Suprapubic skin (tissue), 4 donors: ENCODE measurements at places on chromosomes 1 and 21.

DNA sequence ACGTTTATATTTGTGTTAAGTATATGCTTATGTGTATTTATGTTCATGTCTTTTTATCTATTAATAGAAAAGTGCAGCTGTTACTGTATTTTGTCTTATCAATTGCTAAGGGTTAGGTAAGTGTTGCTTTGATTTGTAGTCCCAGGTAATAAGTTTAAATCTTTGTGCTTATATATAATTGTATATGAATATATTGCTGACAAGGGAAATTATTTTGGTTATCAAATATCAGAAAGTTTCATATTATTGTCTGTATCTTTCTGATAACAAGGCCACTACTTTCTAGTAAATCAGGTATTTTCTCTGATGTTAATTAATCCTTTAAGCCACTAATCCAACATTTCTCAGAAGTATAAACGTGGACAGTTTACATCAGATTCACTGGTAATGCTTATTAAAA, 21.3 kb downstream of the GPR52 start:
- no peak for DNase-seq

DNA sequence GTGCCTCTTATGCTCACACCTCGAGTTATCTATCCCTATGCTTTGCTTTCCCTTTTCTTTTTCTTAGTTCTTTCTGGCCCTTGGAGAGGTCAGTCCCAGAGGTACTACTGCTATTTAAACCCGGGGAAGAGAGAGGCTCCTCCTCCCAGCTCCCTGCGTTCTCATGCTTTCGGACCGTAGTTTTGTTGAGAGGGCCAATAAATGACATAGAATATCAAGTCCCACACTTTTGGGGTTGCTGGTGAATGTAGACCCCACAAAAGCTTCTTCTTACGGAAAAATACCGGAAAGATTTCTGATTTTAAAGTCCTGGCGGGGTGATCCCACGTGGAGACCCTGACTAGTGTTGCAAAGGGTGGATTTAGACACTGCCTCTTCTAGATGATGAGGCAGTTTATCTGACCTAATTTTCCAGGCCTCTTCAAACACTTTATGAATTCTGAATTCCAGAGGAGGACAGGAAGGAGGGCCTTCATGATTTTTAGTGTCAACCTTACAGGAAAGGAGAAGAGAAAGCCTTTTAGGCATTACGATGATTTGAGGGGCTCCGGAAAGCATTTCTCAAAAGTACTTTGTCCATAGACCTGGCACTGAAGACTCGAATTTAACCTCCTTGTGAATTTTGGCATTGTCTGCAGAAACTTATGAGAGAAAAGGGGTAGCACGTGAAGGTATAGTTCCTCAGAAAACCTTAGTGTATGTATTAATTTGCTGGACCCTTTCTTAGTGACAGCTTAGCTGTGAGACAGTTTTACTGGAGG, 694 bp downstream of the TMEM167B start:
- DNase-seq, result no peak

DNA sequence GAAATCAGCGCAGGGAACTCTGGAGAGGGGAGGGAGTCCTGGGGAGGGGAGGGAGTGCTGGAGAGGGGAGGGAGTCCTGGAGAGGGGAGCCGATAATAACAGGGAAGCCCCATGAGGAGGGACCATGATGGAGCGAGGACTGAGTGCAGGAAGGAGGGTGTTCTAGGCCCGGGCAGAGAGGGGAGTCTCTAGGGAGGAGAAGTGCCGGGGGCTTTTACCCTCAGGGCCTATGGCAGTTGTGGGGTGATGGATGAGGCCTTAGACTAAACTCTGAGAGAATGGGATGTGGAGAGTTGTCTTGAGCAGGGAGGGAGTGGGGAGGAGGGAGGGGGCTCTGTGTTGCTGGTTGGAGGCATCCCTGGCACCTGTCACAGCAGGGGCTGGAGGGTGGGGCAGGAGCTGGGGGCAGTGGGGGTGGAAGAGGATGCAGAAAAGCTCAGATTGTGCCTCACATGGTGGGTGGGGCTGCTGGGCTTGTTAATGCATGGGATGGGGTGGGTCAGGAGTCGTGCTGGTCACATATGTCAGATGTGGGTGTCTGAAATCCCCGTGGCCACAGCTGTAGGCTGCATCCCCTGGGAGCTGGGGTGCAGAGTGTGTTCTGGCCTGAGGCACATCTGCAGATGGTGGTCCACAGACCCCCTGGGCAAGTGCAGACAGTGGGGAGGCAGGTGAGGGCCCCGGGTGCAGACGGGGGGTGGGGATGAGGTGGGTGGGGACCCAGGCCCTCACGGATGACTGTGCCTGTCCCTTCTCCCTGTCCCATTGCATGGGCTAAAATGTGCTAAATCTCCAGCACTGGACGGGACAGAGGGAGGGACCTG, 88.4 kb upstream of the COL6A1 start:
- DNase-seq, result no peak

DNA sequence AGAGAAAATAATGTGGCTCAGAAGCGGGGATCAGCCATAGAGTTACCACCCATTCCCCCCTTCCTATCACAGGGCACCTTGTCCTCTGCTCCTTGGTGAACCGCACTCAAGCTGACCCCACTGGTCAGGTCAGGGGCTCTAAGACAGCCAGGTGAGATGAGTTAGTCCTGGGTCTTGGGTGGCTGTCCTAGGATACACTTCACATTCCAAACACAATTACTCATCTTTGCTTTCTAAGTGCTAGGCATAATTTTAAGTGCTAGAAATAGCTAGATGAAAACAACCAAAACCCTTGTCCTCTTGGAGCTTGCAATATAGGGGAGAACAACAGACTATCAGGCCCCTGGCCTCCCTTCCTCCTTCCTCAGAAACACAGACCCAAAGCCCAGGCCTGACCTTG, 7.8 kb upstream of the MUTYH start:
- DNase-seq, result no peak

DNA sequence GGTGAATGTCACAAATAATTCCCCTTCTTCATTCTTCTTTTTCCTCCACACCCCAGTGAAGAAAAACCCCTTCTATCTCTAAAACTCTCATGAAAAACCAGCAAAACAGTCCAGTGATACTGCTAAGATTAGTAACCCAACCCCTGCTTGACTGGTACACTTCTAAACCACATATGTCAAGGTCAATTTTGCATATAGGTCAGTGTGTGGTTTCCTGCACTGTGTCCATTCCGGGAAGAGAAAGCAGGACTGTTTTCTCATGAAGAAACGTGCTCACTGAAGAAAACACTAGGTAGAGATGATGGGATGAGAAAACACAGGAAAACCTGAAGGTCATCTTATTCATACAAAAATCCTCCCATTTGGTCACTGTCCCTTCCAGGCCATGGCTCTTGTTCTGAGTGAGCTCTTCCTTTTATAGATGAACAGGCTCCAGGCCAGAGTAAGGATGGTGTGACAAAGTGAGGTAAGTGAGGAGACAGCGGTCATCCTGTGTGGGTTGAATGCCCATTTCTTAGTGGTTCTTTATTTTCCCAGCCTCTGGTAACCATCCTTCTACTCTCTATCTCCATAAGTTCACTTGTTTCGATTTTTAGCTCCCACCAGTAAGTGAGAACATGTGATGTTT, 122.7 kb downstream of the FASLG start:
- no peak for DNase-seq
